ENCODE measurements at places on chromosomes 13 and 19.

GRCh38 chr13:106541826-106542225 is 6.4 kb upstream of the EFNB2 start:
- DNase-seq, result no peak

DNA sequence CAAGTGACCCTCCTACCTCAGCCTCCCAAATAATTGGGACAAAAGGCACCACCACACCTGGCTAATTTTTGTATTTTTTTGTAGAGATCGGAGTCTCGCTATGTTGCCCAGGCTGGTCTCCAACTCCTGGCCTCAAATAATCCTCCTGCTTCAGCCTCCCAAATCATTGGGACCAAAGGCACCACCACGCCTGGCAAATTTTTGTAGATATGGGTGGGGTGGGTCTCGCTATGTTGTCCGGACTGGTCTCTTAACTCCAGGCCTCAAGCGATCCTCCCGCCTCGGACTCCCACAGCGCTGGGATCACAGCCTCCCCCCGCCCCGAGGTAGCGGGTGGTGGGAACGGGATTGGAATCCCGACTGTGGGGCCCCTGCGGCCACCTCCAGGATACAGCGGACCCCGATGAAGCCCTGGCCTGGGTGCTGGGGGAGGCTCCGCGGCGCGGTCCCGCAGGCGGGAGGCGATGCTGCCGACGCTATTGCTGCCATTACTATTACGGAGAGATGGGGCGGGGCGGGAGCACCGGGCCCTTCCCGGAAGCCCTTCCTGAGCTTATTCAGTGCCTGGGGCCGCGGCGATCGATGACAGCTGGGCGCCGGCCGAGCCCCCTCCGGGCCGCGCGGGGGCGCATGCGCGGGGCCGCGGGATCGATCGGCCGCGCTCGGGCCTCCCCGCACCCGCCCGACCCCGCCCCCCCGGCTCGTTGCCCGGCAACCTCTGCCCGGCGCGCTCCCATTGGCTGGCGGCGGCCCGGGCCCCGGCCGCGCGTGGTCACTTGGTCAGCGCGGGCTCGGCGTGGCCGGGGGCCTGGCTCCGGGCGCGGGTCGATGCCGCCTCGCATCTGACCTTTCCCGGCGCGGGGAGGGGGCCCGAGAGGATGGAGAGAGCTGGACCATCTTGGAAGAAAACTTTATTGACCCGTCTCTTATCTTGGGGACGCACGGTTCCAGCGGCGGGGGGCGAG is 27.9 kb upstream of the ONECUT3 start:
- DNase-seq, result no peak

DNA sequence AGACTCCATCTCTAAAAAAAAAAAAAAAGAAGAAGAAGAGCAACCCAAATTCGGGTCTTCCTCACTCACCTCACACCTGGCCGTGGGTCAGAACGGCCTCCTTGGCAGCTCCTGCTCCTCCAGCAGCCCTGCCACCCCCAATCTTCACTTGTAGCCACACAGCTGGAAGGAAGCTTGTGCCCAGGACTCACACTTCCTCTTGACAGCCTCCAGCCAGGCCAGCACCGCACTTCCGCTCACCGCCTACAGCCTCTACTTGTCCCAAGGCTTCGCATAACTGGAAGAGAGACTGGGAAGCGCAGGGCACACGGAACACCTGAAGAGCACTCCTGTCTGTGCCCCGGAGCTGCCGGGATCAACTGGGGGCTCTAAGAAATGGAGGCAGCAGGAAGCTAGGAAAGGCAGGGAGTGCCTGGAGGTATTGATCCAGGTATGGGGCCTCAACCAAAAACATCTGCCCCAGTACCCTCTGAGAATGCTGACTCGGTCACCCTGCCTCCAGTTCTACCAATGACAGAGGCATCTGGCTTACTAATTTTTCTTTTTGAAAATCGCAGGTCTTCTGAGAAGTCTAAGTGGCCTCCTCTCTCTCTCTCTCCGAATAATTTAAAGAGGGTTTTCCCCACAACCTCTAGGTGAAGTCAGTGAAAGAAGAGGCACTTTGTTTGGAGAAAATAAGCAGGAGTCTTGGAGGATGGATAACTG is 31.1 kb upstream of the ATP12A start:
- DNase-seq, result no peak

DNA sequence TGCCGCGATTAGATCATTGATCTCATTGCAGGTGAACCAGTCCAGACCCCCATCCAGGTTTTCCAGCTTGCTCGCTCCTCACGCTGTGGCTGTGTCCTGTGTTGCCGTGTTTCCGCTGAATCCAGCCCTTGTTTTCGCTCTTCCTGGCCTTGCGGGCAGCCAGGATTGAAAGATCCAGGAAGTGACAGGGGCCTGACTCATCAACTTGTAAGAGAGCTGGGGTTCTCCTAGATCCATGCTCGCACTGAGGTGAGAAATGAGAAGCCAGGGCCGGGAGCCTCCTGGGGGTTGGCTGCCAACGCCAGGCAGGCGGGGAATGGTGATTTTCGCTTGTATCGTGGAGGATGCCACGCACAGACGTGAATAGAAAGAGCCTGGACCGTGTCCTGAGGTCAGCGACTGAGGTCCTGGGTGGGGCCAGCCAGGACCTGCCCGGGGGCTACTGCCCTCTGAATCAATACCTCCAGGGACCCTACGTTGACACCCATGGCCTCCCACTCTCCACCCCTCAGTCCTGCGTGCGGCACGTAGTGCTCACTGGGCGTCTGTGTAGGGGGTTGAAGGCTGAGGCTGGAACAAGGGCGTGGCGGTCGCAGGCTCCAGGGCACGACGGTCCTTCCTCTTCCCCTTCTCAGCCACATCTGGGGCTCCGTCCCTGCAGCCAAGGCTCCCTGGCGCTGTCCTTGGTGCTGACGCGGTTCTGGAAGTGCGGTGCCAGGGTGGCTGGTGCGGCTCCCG is 7.3 kb upstream of the PTPRH start:
- DNase-seq, result no peak

DNA sequence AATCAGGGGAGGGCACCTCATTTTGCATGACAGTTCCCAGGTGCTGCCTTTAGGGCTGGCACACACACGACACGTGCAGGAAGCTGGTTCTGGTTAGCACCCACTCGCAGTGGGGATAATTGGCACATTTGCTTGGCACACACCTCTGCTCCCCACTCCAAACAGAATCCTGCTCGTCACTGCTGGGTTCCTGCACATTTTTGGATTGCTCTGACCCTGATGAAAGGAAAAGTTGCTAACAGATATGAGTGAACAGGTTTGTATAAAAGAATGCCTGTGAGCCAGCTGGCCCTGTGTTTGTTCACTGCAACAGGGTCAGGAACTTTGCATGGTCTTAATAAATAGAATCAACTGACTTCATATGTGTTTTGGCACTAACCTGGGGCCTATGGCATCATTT is 1500.4 kb downstream of the EFNB2 start:
- no peak for DNase-seq

DNA sequence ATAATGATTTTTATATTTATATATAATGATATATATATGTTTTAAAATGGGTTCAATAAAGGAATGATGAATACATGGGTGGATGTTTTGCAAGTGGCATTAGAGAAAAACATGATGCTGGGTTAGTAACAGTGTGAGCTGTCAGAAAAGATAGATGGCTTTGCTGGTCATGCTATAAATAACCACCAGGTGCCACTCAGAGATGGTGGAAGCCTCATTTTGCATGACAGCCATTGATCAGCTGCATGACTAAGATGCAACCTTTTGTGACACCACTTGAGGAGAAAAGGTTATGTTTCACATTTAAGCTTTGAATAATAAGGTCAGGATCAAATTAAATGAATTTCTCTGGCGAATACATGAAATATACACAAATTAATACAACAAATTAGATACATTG is 737.7 kb downstream of the PCDH9 start:
- no peak for DNase-seq

- no peak for DNase-seq
Measured at GRCh38 chr19:2048959-2049740, 1.9 kb downstream of the MKNK2 start.

DNA sequence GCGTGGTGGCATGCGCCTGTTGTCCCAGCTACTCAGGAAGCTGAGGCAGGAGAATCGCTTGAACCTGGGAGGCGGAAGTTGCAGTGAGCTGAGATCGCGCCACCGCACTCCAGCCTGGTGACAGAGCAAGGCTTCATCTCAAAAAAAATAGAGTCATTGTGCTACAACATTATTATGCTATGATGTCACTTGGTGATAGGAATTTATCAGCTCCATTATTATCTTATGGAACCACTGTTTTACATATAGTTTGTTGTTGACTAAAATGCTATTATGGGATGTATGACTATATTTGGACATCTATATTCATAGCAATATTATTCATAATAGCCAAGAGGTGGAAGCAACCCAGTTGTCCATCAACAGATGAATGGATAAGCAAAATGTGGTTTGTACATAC is 26.4 kb upstream of the SLC7A1 start:
- DNase-seq, result no peak

DNA sequence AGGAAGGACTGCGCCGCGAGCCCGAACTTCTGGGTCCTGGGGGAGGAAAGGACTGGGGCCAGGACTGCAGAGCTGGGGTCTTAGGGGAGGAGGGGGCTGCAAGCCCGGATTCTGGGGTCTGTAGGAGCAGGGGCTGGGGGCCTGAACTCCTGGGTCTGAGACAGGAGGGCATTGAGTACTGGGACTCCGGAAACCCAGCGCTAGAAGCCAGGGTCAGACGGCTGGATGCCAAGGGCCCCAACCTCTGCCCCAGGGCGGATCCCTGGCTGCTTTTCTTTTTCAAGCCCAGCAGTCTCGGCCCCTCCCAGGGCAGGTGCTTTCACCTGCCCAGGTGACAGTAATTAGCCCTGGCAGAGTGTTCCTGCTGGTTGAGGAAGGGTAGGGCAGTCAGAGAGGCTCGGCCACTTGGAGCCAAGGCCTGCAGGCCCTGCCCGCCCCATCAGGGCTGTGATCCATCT is 2.3 kb downstream of the MYH14 start:
- no peak for DNase-seq

DNA sequence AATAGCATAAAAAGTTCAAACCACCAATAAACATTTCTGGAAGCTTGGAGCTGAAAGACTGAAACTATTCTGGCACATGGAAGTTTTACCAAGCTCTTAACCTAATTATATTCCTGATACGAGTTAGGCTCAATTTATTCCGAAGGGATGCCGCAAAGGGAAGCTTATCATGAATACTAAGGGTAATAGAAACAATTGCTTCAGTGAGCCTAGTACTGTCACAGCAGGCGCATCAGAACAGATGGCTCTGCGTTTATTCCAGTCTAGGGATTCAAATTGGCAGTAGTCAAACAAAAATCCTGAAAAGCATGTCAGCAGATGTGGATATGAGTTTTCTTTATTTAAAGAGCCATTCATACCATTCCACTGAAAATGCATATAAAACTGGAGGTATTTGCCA is 779.5 kb downstream of the GPC5 start:
- no peak for DNase-seq

- DNase-seq, result no peak
Measured at GRCh38 chr13:48266701-48267639, 34.0 kb downstream of the ITM2B start.

DNA sequence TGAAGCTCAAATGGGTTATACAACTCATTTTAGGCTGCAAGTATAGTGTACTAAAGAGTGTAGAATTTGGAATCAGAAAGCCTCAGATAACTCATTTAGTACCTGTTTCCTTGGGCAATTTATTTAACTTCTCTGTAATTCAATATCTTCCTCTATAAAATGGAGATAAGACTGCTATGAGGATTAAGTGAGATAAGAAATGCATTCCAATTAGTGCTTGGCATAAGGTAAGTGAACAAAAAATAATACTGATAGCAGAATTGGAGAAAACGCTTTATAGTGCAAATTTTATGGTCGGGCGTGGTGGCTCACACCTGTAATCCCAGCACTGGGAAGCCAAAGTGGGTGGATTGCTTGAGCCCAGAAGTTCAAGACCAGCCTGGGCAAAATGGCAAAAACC is 25.0 kb downstream of the DACH1 start:
- DNase-seq, result no peak

DNA sequence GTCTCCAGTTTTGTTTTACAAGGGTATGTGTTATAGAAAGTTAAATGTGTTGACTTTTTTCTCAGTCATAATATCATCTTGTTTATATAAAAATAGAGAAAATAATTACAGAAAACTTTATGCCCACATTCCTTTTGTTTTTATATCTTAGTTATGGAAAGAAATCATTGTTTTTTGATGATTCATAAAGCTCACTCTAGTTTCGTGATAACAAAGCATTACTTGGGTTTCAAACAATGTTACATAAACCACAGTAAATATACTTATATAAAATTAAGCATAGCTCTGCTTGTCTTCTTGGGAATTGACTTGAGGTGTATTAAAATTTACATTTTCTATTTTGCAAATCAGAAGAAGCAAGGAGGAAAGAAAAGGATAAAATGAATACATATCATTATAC is 111.8 kb downstream of the SGCG start:
- no peak for DNase-seq

DNA sequence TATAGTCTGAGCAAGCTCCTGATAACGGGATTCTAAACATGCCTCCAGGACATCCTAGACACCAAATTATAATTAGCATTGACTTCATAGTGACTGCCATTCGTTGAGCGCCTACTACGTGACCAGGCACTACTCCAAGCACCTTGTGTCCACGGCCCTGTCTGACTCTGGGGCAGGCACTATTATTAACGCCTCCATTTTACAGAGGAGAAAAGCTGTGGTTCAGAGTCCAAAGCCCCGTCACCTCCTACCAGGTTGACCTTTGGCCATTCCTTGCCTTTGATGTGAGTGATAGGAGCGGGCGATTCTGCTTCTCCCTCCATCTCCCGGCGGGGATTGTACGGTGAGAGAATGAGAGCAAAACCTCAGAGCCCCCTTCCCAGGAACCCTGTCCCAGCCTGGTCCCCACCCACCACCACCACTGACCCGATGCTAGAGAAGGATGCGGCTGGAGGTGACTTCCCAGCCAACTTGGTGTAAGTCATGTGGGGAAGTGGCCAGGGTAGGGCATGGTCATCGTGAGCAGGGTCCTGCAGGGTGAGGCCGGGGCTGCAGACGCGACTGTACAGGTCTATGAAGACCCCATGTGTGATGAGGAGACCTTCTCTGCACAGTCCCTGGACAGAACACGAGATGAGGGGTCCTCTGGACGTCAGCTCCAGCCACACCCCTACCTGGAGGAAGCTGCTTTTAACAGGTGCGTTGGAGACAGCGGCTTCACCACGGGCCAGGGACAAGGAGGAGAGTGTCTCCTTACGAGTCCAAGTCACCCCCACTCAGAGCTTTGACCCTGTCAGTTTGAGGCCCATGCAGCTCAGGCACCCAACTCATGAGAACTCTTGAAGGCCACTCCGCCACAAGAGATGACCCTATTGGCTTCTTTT is at the start of gene IGSF23:
IGSF23 (plus strand) TSS at position 269 of the 884 bp plus-strand sequence; CDS start at position 352, 83 bp downstream.
- no peak for DNase-seq

- no peak for DNase-seq
Measured at GRCh38 chr19:45130888-45131615, 29.7 kb downstream of the NKPD1 start.

- no peak for DNase-seq
Measured at GRCh38 chr13:48235341-48236135, 2.5 kb downstream of the ITM2B start.

GRCh38 chr13:87042946-87043345 is 628.2 kb upstream of the SLITRK5 start:
- no peak for DNase-seq

DNA sequence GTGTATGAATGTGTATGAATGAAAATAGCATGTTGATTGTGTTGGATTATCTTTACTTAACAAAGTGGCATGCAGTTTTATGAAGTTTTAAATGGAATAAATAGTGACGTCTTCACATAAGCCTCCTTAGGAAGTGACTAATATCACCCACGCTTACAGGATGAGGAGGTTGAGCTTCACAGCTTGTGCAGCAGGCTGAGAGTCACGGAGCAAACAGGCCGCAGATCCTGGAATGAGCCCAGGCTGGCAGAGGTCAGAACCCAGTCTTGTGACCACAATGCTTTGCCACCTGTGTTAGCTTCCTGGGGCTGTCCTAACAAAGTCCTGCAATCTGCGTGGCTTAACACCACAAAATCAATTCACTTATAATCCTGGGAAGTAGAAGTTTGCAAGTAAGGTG is 20.8 kb downstream of the LAIR2 start:
- no peak for DNase-seq

Measured in activated T-helper 1 cell treated with anti-CD3 and anti-CD28 coated beads, Interleukin-2, amount 50 U/mL, for 16 hours (primary cell).